ENCODE measurements at places on chromosomes 7 and 10. TPM values are rescaled to one million over a fixed set of nuclear protein-coding genes. Genes with fewer than 3 reads are reported as not detected.

DNA sequence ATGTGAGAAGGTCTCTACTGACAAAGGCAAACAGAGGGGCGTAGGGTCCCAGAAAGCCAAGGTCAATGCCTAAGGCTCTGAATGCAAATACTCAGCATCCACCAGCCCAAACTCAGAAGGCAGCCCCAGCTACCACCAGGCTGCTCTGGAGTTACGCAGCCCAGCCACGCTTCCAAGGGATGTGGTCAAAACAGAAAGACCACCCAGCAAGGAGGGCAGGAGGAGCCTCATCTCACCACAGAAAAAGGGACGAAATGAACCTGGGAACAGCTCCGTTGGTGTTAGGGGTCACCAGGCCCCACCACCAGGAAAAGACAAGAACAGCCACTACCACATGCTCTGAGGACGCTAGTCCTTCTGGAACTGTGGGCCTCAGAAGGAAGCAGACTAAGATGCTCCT lies 65.1 kb downstream of the CTBP2 start:
- ATAC-seq = no peak

- no peak for ATAC-seq
Measured at GRCh38 chr10:35986756-35987502, 344.8 kb upstream of the FZD8 start.

Gene CRPPA
- total RNA-seq = 2.5 TPM

Gene ZNF37A
- 32.6 TPM for total RNA-seq

Gene HKDC1
- total RNA-seq = not detected

DNA sequence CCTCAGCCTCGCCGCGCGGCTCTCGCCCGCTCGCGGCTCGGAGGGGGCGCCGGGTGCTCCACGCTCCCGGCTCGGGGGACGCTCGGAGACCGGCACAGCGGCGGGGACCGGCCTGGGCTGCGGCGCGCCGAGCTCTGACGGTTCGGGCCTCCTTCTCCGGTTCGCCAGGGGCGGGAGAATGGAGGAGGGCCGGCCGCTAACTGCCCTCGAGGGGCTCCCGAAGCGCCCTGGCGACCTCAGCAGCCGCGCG lies 232 bp upstream of the GRID1 start:
- ATAC-seq = peak; percentile 67

DNA sequence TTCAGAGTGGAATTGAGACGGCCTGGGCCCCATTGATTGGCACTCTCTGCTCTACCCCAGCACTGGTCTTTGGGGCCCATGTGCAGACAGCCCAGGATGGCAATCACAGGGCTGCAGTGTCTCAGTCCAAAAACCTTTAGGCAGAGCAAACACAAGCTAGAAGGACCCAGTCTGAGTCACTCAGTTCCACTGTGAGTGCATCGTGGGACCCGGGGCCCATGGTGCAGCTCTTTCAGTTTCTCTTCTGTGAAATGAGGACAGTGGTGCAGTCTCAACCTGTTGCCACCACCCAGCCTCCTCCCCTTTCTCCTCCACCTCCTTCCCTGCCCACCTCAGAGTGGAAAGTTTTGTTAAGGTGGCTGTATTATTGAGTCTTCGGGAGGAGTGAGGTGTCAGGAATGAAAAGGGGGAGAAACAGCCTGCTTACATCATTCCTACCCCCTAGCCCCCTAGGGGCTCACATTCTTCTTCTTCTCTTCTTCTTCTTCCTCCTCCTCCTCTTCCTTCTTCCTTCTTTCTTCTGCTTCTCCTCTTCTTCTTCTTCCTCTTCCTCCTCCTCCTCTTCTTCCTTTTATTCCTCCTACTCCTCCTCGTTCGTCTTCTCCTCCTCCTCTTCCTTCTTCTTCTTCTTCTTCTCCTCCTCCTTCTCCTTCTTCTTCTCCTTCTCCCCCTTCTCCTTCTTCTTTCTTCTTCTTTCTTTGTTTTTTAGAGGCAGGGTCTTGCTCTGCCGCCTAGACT lies 19.5 kb upstream of the CARD11 start:
- ATAC-seq = no peak

All from motor neuron (in vitro differentiated cells).